Caco-2 (cell line): ENCODE measurements at places on chromosomes 1 and 21. TPM values are rescaled to one million over a fixed set of nuclear protein-coding genes. Genes with fewer than 3 reads are reported as not detected.

Gene SYPL2
- 0.32 and 0.45 TPM in 2 replicates for total RNA-seq

- no peak overlapping the region for H3K4me3 ChIP-seq
- peaks cover 18% of the 10 kb centered on the region for H3K4me1 ChIP-seq
Measured at GRCh38 chr1:41621791-41622190, 137.3 kb upstream of the EDN2 start.

GRCh38 chr1:230265200-230266115 is 160.7 kb downstream of the PGBD5 start:
- H3K27ac ChIP-seq, result no peak overlapping the region
- H3K4me1 ChIP-seq, result peaks cover 13% of the 10 kb centered on the region; the same call in 1 of the 2 replicates
- H3K36me3 ChIP-seq, result peaks cover 6% of the 10 kb centered on the region
- H3K4me3 ChIP-seq, result no peak overlapping the region

Gene ACKR1
- total RNA-seq, result not detected in 2 replicates

DNA sequence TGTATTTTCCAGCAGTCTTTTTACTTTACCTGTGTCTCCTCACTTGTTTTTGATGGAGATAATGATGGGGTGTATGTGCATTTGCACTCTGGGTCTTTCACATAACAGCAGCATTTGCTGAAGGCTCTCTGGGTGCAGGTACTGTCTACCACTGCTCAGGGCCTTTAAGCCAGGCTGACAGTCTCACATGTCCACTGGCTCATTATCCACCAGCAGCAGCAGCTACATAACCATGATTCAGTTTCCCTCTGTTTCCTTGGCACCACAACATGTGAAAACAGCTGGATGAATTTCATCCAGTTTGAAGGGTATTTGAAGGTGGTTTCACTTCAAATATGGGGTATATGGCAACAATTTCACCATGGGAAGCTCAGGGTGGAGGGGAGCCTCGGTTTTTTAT is 41.2 kb upstream of the ROR1 start:
- no peaks in the 10 kb centered on the region for H3K36me3 ChIP-seq
- DNase-seq, result no peak
- H3K27me3 ChIP-seq, result no peaks in the 10 kb centered on the region
- no peak overlapping the region for H3K4me3 ChIP-seq
- H3K4me1 ChIP-seq, result peaks cover 8% of the 10 kb centered on the region; the same call in 1 of the 2 replicates

DNA sequence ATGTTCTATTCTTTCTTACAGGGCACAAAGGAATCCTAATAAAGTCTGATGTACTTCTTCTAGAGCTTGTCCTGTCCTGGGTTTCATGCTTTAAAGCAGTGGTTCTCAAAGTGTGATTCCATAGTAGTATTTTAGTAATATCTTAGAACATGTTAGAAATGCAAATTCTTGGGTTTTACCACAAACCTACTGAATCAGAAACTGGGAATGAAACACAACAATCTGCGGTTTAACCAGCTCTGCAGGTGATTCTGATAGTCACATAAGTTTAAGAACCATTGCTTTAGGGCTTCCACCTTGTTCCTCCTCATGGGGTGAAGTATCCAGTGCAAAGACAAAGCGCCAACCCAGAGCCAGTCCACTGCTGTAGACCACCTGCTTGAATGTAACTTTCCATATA is 41.1 kb downstream of the NGF start:
- H3K4me3 ChIP-seq, result no peak overlapping the region
- no peaks in the 10 kb centered on the region; the same call in 1 of the 2 replicates for H3K27me3 ChIP-seq
- no peaks in the 10 kb centered on the region for H3K4me1 ChIP-seq
- H3K36me3 ChIP-seq, result no peaks in the 10 kb centered on the region
- no peak overlapping the region for H3K27ac ChIP-seq

- no peak for DNase-seq
- H3K36me3 ChIP-seq, result no peaks in the 10 kb centered on the region
- no peaks in the 10 kb centered on the region for H3K27me3 ChIP-seq
- no peak overlapping the region for H3K27ac ChIP-seq
- no peaks in the 10 kb centered on the region for H3K4me1 ChIP-seq
- H3K4me3 ChIP-seq, result no peak overlapping the region
Measured at GRCh38 chr1:84155517-84155916, 11.4 kb downstream of the PRKACB start.

Gene RUNX3
- total RNA-seq, result 1.1 and 1.6 TPM in 2 replicates

Gene PROK1
- total RNA-seq, result not detected in 2 replicates

DNA sequence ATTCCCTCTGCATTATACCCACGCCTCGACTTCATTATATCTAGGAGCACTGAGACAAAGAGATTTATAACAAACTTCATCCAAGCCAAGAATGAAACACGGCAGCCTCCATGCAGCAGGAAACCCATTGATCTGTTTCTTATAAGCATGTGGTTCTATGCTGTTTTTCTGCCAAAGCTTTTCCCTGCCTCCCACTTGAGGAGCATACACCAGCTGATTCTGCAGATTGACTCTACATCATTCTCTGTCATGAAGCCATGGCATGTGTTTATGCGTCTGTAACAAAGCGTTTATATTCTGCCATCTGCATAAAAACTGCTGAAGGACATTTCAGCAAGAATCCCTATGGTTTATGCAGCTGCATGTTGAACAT is 102.0 kb downstream of the CYYR1 start:
- H3K27me3 ChIP-seq, result no peaks in the 10 kb centered on the region
- H3K27ac ChIP-seq, result no peak overlapping the region
- no peak overlapping the region for H3K4me3 ChIP-seq
- H3K36me3 ChIP-seq, result no peaks in the 10 kb centered on the region
- no peak for DNase-seq
- no peaks in the 10 kb centered on the region for H3K4me1 ChIP-seq

DNA sequence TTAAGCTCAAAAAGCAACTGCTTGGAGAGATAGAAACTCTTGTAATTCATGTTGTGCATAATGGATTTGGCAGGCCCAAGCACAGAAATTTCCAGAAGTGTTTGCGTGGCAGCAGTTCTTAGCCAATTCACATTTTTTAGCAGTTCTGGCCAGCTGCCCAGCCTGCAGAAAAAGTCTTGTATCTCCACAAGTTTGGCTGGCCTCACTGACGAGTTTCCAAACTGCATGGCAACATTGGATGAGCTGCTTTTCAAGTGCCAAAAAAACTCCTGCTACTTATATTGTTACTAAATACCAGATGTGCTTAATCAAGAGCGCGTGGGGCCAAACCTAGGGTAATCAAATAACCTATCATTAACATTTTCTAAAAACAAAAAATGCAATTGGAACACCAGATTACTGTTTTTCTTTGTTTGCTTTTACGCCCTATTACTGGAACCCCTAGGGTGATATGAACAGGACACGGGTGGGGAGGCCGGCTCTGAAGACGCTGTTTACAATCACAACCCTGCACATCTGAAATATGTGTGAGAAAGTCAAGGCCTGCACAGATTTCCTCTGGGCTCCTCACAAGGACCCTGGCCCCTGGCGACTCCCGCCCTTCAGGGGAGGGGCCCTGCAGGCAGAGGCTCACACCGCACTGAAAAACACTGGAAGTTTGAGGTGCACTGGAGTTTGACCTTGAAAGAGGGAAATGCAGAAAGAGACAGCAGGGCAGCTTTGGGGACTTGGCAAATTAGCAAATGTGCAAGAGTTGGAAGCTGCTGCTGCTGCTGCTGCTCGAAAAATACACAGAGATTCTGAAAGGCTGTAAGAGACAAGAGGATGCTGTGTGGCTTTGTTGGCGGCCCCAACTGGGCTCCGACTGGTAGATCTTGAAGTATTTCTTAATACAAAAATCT is 55.2 kb upstream of the TARBP1 start:
- no peaks in the 10 kb centered on the region for H3K27me3 ChIP-seq
- peaks cover 44% of the 10 kb centered on the region for H3K4me1 ChIP-seq
- peak overlapping the region; percentile 10 for H3K27ac ChIP-seq
- H3K36me3 ChIP-seq, result no peaks in the 10 kb centered on the region
- H3K4me3 ChIP-seq, result no peak overlapping the region

- peaks cover 10% of the 10 kb centered on the region; the same call in 1 of the 2 replicates for H3K4me1 ChIP-seq
- no peak for DNase-seq
- H3K27ac ChIP-seq, result no peak overlapping the region
- H3K27me3 ChIP-seq, result no peaks in the 10 kb centered on the region
Measured at GRCh38 chr1:219514728-219515127, 98.2 kb downstream of the ZC3H11B start.

Gene CRYBG2
- total RNA-seq, result 63.3 and 66.1 TPM in 2 replicates

Gene LCK
- total RNA-seq, result 0.39 TPM in 1 of 2 replicates, not detected in the other
